ENCODE measurements at places on chromosomes 7 and 10. TPM values are rescaled to one million over a fixed set of nuclear protein-coding genes. Genes with fewer than 3 reads are reported as not detected.
A peak's percentile ranks its signal among the peaks of the same experiment; 100 is the strongest.

DNA sequence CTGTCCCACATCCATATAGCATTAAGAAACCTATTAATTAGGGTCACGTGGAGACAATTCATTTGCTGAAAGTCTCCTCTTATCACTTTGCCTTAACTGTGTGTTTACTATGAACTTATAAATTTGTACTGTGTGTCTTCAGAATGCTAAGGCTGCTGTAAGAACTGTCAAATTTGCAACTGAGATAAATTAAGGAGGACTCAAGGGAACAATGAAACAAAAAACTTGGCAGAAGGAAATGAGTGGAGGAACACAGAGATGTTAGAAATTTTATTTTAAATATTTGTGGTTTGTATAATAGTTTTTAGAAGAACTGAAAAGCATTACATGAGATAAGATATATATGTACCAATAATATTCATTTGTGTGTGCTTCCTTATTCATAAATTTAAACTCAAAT is 1005.3 kb upstream of the SORCS1 start:
- no peak for DNase-seq

DNA sequence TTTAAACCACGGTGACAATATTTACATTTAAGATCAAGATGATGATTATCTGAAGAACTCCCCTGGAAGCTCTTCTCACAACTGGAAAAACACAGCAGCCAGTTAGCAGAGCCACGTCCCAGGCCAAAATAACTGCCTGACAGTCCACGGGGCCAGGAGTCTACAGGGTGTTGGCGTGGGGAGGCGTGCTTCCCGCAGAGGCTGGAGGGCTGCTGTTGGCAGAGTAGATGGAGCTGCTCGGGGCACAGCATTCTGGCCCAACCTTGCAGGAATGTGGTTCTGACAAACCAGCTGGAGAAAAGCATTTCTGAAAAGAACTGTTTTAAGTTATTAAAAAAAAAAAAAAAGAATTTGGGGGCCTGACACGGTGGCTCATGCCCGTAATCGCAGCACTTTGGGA is 177.9 kb downstream of the EBF3 start:
- DNase-seq: no peak

- no peak for DNase-seq
Measured at GRCh38 chr7:98078197-98078870, 28.3 kb upstream of the LMTK2 start.

DNA sequence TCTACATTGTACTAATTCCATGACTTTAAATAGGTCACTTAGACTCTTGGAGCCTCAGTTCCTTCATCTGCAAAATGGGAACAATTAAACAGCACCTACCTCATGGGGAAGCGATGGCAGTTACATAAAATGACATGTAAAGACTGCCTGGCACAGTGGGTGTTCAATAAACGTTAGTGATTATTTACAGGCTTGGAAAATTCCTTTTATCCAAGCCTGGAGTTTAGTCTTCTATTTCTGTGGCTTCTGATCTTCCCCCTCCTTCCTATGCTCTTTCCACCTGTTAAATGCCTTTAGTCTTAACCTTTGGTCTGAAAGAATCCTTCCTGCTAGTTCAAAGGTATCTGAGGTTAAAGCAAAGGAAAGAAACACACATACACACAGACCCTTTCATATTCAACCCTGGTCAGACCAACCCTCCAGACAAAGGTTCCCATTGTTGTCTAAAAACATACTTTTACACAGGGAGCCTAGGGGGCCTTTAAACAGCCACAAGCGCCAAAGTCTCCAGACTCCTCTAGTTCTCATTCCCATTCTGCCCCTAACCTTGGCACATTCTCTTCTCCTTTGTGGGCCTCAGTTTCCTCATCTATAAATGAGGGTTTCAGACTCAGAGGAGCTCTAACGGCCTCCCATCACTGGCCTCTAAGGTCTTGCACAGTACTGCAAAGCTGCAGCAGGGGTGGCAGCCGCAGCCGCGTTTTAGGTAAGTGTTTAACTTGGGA is 21.4 kb downstream of the SORBS1 start:
- no peak for DNase-seq

- DNase-seq: no peak
Measured at GRCh38 chr7:32357535-32358277, 132.5 kb downstream of the LSM5 start.

The NKX2-3 gene
- 2.5 TPM for total RNA-seq

DNA sequence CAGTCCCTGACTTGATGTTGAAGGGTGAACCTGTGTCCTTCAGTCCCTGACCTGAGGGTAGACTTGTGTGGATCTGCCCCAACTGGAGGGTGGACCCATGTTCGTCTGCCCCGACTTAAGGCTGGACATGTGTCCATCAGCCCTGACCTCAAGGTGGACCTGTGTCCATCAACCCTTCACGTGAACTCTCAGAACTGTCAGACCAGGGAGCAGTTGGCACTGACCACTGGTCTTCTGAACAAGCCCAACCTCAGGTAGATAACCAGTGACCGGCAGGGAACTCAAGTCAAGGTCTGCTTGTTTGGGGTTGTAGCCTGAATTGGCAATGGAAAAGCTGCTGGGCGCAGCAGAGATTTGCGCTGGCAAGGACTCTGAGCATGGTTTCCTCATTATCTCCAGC is 96.5 kb downstream of the ADCY1 start:
- no peak for DNase-seq

DNA sequence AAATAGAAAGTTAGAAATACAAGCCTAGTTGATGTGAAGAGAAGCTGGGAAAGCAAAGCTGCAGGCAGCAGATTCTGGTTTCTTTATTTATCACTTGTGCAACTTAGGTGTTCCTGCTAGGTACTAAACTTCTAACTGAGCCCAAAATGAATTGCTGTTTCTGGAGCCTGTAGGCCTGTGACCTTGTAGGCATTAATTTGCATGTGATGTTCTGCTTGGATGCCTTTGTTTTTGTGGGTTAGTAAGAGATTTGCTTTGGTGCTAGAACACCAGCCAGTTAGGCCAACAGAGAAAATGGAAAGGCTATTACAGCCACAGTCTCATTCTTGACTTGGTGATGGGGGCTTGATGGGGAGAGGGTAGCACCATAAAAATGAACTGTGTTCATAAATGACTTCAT is 370.7 kb downstream of the PPP1R3A start:
- DNase-seq: no peak

DNA sequence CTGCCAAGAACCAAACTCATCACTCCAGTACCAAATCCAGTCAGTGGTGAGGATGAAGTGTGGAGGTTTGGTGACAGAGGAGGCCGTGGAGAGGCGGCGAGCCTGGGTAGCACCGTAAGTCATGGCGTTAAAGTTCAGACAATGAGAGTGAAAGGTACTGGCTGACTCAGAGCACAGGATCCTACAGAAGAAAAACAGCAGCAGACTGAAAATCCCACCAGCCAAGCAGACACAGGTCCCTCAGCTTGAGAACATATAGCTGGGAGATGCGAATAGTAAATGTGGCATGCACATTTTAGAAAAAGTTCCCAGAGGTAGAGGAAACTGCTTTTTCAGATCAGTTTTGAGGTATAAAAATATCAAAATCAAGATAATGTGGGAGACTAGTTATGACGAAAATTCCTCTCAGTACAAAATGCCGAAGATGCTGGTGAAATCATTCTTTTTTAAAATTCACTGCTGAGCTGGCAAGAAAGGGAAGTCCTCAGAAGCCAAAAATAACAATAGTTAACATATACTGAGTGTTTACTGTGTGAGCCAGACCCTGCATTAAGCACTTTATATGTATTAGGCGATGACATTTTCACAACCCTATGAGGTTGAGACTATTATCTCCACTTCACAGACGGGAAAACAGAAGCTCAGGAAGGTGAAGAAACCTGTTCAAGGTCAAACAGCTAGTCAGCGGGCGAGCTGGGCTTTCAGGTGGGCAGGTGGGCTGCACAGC is 20.9 kb downstream of the PARP12 start:
- no peak for DNase-seq

The FAM25C gene
- not detected for total RNA-seq

DNA sequence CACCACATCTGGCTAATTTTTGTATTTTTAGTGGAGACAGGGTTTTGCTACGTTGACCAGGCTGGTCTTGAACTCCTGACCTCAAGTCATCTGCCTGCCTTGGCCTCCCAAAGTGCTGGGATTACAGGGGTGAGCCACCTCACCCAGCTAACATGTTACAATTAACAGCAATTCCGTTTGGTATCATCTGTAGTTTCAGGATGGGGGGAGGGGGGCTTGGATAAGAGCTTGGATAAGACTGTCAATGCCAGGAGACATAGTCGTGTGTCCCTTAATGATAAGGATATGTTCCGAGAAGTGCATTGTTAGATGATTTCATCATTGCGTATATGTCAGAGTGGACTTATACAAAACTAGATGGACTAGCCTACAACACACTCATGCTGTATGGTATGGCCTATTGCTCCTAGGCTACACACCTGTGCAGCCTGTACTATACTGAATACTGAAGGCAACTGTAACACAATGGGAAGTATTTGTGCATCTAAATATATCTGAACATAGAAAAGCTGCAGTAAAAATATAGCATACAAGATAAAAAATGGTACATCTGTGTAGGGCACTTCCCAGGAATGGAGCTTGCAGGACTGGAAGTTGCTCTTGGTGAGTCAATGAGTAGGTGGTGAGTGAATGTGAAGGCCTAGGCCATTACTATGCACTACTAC is 103.9 kb upstream of the TNS3 start:
- no peak for DNase-seq

The SEMA3D gene
- not detected for total RNA-seq

- DNase-seq: no peak
Measured at GRCh38 chr10:86824151-86824550, 67.7 kb downstream of the BMPR1A start.

GRCh38 chr7:137957887-137958286 is 44.0 kb downstream of the CREB3L2 start:
- no peak for DNase-seq

- DNase-seq: no peak
Measured at GRCh38 chr10:49632406-49633317, 18.8 kb downstream of the CHAT start.

DNA sequence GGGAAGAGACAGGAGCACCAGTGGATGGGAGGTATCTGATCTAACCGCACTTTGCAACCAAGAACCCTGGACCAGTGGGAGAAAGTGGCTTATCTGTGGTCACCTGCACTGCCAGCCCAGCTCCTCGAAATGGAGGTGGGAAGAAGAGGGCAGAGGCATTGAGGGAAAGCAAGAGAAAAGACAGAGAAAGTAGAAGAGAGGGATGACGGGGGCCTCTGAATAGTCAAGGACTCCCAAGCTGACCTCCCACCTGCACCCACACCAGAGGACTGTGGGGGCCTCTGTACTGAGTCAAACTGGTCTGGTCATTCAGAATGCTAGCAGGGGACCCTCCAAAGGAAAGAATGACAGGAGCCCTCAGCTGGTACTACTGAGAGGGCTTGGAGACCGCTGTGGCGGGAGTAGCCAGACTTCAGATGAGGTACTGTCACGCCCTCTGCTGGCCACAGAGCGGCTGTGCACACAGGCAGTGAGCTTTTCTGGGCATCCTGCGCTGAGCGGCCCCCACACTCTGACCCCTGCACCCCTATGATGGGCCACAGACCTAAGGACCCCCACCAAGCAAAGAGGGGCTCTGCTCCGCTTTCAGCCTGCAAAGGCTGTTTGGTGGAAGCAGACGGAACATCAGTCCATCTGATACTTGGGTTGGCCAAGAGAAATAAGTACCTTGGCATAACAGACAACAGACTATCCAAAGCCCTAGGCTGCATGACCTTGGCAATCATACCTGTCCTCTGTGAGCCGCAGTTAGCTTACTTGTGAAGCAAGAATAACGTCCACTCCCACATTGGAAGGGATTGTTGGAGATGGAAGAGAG is 112.9 kb downstream of the COL13A1 start:
- DNase-seq: peak; percentile 30

GRCh38 chr10:96482815-96483588 is 30.7 kb downstream of the TLL2 start:
- no peak for DNase-seq

- no peak for DNase-seq
Measured at GRCh38 chr10:54769051-54769450, 32.0 kb downstream of the PCDH15 start.

DNA sequence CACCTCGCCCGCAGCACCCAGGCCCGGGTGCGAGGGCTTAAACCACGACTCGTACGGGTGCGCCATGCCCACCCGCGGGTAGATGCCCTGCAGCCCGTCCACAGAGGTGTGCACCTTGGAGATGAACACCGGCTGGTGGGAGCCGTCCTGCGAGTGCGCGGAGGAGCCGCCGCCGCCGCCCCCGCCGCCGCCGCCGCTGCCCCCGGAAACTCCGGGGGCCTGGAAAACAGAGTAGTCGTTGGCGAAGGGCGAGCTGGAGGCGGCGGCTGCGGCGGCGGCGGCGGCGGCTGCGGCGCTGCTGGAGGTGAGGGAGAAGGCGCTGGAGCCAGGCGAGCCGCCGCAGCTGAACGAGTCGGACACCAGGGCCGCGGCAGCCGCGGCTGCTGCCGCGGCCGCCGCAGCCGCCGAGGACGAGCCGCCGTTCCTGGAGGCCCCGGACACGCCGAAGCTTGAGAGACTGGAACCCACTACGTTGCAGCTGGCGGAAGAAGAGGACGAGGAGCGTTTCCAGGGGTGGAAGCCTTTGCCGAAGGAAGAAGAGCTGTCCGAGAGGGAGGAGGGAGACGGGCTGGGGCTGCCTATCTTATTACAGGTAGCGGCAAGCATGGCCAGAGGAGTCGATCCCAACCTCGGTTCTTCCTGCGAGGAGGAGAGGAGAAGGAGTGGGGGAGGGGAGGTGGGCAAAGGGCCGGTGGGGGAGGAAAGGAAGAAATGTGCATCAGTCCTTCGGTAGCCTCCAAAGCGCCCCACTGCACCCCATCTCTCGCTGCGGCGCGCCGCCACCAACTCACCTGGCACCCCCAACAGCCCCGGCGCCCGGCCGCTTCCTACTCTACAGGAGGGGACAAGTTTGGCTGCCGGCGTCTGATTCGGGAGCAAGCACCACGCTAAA is 1.3 kb downstream of the SP8 start:
- peak; percentile 69 for DNase-seq

DNA sequence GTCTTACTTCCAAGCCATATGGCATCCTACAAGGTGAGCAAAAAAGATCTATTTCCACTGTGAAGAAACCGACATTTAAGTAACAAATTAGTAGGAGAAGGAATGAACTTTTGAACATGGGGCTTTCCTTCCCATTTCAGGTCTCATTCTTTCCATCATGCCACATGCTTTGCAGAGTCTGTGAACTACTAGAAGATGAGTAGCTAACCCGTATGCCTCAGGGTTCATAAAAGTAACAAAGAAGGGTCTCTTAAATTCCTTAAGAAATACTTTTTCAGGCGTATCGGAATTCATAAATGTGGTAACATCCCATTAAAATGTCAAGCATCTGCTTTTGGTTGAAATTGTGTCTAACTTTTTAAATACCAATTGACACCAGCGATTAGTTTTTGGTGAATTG is 81.3 kb upstream of the TNS3 start:
- DNase-seq: no peak

- DNase-seq: no peak
Measured at GRCh38 chr7:151923097-151923876, 33.0 kb upstream of the GALNTL5 start.

- peak; percentile 43 for DNase-seq
Measured at GRCh38 chr10:80684259-80684658, 146.6 kb downstream of the SH2D4B start.

DNA sequence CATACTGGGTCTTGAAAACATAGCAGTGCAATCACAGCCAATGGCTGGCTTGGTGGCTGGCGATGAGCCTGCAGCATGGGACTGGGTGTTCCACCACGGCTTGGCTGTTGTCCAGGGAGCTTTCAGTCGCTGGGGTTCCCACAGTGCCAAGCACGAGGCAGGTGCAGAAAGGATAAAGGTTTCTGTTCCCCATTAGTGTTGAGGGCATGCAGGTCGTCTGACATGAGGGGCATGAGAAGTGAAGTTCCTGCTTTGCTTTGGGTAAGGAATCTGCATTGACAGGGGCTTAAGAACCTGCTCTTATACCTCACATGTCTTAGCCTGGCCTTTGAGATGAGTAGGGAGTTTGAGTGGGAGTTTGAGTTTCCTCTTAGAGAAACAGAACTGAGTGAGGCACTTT is 9.0 kb upstream of the CFTR start:
- DNase-seq: no peak

All from Caki2 (cell line).